ENCODE measurements at places on chromosomes 1 and 21.

DNA sequence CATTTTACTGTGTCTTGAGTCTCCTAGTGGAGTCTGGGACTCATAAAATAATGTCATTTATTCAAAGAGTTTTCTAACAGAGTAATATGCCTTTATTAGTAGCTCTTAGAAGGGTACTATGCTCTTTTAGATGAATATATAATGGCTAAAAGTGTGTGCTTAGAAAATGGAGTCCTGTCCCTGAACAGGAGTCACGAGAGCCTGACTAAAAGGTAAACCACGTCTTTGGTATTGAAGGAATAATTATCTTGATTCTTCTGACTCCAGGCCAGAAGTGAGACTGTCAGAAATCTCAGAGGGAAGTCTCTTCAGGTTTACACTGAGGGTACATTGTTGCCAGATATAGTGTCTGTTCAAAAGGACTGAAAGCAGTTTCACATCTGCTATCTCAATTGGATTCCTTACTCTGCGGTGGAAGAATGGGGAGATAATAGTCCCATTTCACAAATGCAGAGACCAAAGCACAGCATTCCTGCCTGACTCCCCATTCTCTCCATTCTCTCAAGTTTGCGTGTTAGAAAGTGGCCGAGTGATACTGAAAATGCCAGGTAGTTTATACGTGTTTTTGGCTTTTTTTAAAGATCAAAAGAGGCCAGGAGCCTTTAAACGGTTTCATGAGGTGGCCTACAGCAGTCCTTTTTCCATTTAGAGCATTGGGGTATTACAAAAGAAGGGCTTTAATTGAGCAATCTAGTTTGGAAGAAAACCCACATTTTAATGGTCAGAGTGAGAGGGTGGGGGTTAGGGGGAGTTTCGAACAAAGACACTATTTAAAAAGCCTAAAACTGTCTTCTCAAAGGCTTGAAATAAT lies 176.6 kb downstream of the VPS13D start:
- DNase-seq: no peak

- DNase-seq: no peak
These were observed 113.0 kb upstream of the GADD45A start for GRCh38 chr1:67571901-67572593.

- DNase-seq: no peak
These were observed 13.2 kb downstream of the COQ8A start for GRCh38 chr1:226953175-226953800.

DNA sequence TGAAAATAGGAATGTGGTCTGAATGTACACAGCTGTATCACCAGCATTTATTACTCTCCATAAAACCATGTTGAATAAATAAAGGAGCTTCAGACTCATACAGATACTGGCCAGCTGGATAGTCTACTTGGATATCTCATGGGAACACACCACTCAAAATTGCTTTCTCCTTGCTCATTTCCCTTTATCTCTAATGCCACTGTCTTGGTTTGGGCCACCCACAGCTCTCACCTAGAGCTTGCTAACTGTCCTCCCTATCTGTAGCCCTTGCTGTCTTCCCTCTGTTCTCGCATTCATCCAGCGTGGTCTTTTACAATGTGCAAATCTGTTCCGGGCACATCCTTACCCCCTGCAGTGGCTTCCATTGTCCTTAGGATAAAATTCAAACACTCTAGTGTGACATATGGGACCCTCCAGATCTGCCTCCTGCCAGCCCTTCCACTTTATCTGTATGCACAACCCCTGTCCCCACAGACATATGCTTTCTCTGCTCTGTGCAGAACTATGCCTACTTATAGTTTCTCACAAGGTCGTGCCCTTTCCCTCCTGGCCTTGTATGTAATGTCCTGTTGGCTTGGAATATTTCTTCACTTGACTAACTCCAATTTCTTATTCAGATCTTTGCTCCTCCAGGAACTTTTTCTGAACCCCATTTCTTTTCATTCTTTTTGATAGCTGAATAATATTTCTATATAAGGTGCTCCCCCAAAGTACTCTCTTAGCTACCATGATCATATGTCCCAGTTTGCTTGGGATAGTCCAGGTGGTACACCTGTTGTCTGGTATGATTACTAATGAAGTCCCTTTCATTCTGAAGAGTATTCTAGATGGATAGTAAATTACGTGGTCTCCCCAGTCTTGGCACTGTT lies 2.9 kb downstream of the FLVCR1 start:
- DNase-seq: no peak

DNA sequence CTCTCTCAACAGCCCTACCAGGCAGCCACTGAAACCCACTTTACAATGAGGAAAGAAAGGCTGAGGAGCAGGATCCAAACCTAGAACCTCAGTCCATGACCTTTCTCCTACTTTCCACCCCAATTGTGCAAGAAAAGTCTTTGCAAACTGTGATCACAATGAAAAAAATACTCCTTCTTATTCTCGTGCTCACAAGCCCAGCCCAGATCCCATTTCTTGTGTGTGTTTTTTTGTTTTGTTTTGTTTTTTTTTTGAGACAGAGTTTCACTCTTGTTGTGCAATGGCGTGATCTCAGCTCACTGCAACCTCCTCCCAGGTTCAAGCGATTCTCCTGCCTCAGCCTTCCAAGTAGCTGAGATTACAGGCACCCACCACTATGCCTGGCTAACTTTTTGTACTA lies 97.7 kb downstream of the CRYAA start:
- DNase-seq: no peak

GRCh38 chr1:218823291-218823900 lies 350.3 kb upstream of the LYPLAL1 start:
- DNase-seq: no peak

DNA sequence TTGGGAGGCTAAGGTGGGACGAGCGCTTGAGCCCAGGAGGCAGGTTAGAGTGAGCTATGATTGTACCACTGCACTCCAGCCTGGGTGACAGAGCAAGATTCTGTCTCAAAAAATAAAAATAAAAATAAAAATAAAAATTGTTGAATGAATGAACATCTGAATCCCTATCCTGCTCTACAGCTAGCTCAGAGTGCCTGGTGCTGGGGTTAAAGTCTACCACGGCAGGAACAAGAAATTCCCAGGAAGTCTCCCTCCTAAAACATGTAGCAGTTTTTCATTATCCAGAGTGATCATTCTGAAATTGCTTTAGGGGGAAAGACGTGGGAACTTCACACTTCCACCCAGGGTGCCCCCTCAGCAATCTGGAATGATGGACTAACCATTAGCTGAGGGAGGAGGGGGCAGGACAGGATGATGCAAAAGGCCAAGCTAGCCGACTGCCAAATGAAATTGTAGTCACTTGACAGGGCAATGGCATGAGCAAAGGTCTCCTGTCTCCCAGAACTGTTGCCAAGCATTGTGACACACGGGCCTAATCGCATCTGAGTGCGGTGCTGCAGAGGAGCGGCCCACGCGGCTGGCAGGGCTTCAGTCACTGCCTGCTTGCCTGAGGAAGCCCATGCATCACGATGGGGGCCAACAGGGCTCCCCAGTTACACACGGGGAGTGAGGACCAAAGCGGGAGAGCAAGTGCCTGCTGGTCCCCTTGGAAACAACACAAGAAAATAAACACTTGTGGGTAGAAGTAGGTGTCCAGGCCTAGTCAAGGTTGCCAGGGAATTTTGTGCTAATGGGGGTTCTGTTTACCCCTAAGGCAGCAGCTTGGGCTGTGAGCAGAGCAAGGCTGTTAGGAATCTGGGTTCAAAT lies 85.7 kb downstream of the NENF start:
- peak; percentile 24 for DNase-seq

DNA sequence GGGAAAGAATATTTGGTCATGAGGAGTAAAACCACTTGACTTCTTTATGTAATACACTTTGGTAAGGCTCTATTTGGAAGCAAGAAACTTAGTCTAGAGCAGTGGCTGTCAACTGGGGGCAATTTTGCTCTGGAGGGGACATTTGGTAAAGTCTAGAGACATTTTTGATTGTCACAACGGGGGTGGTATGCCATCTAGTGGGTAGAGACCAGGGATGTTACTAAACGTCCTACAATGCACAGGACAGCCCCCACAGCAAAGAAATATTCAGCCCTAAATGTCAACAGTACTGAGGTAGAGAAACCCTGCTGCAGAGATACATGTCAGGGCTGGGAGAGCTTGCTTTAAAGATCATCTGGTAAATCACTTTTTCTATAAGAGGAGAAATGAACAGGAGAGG lies 13.5 kb downstream of the FUCA1 start:
- DNase-seq: no peak

DNA sequence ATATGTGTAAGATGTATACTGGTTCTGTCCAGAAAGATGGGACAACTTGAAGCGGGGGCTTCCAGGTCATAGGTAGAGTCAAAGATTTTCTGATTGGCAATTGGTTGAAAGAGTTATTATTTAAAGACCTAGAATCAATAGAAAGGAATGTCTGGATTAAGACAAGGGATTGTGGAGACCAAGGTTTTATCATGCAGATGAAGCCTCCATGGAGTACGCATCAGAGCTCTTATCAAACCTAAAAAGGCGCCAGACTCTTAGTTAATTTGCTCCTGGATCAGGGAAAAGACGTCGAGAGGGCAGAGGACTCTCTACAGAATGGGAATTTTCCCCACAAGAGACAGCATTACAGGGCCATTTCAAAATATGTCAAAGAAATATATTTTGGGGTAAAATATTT lies 23.7 kb upstream of the ETV3 start:
- no peak for DNase-seq
